ENCODE measurements at places on chromosomes 1 and 21.

DNA sequence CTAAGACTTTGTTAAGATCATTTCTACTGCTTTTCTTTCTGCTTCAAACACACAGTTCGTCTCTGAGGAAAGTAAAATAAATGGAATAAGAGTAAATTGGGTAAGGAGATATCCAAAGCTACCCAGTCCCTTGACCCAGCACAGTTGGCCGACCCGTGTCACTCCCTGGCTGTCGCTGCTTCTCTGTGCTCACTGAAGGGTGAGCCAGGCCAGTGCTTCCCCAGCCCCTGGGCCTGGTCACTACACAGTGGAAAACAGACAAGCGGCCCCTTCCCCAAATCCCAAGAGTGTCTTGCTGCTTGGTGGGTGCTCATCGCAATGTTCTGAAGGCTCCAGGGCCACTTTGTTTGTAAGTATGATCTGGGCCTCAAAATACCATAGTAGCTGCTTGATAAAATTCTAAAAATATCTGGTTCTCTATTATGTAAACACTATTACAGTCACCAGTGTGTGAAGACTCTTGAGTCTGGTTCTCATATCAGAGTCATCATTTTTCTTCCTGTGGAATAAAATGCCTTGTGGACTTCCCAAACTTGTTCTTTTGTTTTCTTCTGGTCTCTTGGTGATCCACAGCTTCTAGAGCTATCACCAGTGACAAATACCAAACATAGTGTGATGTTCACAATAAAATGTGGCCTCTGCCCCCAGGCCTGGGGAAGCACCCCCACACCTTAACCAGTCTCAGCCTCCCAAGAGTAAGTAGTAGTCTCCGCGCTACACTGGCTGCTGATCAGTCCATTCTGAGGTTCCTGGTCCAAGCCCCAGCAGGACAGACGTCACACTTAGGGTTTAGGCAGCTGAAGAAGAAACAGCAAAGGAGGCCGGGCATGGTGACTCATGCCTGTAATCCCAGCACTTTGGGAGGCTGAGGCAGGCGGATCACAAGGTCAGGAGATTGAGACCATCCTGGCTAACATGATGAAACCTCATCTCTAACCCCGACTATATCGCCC, 106.2 kb downstream of the DHRS3 start:
- DNase-seq, result no peak

DNA sequence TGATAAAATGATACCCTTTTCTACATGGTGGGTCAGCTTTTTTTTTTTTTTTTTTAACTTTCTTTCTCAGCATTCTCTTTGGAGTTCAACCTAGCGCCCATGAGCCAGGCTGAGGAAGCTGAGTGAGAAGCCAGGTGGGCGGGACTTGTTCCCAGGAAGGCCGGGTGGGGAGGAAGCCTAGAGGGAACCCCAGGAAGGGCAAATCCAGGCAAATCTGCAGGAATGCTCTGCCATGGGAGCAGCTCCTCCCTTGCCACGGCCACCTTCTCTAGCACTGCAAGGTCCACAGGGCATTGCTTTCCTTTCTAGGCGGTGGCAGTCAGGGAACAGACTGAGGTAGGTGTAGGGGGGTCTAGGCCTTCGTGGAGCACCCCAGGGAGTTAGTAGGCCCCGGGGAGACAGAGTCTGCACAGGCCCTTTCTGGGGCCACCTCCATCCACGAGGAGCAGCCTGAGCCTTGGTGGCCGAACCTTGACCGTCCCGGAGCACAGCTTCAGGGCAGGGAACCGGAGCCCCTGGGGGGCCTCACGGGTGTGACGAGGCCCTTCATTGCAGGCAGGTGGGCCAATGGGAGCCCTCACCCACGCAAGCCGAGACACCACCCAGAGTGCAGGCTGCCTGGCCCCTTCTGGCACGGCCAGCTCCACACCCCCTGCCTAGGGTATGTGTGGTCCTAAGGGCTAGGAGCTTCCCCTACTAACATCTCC, 18.2 kb upstream of the CCDC27 start:
- DNase-seq, result no peak

GRCh38 chr1:161730050-161730564, 8.8 kb downstream of the FCRLB start:
- DNase-seq, result no peak

DNA sequence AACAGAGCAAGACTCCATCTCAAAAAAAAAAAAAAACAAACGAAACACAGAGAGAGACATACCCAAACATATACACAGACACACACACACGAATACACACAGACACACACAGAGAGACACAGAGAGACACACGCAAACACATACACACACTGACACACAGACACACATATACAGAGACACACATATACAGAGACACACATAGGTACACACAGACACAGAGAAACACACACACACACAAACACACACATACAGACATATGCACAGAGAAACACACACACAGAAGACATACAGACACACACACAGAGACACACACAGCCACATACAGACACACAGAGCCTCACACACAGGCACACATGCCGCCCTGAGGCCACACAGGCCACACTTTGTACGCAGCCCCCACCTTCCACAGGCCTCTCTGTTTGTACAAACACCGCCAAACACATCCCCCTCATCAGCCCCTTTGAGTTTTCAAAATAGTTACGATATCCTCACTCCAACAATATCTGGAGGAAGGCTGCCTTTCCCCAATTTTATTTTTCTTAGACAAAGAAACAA, 57.5 kb upstream of the ABCG1 start:
- DNase-seq, result no peak

DNA sequence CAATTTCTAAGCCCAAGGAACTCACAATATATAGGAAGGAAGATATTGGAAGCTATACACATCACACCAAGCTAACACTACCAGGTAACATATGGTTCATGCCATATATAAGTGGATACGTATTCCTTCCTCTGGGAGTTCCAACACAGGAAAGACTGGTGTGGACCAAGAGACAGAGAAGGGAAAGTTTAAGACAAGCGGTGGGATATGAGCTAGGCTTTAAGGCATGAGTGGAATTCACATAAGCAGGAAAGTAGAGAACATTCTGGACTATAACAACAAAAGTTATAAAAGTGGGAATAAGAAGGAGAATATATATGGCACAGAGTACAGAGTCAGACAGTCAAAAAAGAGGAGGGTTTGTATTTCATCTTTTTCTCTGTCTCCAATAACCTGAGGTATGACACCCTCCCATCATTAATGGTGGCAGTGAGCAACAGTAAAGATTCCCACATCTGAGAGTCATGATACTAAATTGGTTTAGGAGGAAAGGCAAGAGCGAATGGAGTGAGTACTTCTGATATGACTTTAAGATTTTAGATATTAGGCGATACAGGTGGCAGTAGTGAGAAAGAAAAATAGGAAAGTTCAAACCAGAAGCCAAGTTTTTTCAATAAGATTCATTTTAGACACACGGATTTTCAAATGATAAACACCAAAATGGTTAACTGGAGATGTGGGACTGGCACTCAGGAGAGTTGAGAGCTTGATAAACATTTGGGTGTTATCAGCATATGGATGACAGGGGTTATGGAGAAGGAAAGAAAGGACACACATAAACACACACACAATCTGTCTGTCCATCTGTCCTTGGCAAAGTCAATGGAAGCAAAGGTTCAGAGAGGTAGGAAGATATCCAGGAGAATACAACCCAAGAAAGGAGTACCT, 87.4 kb upstream of the TTC39A start:
- DNase-seq, result no peak

DNA sequence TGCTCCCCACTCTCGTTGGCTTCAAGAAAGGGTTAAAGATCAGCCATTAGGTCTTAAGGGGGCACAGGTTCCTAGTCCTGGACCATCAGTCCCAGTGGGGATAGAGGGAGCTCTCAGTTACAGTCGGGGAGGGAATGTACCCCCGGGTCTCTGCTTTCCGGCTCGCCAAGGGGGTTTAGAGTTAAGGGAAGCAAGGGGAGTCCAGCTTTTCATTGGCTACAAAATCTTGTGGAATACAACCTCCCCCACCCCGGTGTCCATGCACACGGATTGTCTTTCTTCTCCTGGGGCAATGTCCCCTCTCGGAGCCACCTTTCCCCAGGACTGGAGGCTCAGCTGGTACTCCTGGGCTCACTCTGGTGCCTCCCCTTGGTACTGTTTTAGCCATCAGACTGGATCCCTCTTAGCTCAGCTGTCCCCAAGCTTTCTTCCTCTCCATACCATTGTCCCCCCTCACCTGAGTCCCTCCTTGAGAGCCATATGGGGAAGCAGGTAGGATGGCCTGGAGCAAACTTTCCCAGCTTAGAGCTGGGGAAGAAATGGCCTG, at the start of gene A3GALT2:
Gene A3GALT2, minus strand, starts transcription at position 480 of the 547 bp plus-strand sequence. Its CDS starts 0 bp downstream, at position 480.
- DNase-seq, result peak; percentile 11

DNA sequence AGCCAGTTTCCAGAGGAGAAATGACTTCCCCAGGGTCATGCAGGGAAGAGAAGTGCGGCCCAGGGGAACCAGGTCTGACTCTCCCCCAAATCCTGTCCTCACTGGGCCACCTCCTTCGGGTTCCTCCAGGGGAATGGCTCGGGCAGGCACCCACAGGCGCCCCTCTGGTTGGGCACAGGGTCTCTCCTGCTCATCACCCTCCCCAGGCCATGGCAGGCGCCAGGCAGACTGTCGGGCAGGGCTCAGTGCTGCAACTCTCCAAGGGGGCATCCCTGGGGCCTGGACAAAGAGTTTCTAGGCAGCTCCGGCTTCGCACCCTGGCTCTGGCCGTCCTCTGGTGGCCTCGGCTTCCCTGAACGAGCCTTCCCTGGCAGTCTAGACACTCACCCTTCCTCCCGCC, 75.6 kb downstream of the MEGF6 start:
- DNase-seq, result no peak

- DNase-seq, result peak; percentile 70
Observed at GRCh38 chr1:154975409-154976059, 1.1 kb downstream of the CKS1B start.

GRCh38 chr1:58932859-58933598, 149.2 kb upstream of the JUN start:
- DNase-seq, result no peak

DNA sequence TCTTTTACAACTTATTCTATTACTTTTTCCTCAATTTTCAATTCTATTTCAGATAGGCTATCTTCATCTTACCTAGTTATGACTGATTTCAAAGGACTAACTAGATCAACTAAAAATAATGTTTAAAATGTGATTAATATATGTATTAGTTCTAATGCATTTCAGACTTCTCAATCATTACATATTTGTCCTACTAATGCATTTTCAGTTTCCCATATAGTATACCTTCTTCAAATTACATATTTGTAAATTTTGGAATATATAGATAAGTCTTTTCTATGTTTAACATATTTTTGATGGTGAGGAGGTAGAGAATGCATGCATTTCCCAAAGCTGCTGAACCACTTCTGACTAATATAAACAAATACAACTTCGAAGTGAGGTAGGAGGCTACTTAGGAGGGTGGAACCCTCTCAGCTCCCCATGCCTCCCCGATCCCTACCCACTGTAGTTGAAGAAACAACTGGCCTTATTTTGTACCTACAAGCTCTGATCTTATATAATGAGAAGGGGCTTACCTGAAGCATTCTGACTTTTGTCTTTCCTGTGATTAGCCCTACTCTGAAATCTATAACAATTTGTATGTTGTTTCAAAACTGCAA, 1.7 kb downstream of the TRMT1L start:
- DNase-seq, result no peak

GRCh38 chr1:87333692-87334347, 5.1 kb downstream of the LMO4 start:
- no peak for DNase-seq

GRCh38 chr1:3352299-3352951, 102.0 kb upstream of the ARHGEF16 start:
- DNase-seq, result no peak

GRCh38 chr1:71296551-71297134, 215.8 kb upstream of the ZRANB2 start:
- DNase-seq, result no peak

DNA sequence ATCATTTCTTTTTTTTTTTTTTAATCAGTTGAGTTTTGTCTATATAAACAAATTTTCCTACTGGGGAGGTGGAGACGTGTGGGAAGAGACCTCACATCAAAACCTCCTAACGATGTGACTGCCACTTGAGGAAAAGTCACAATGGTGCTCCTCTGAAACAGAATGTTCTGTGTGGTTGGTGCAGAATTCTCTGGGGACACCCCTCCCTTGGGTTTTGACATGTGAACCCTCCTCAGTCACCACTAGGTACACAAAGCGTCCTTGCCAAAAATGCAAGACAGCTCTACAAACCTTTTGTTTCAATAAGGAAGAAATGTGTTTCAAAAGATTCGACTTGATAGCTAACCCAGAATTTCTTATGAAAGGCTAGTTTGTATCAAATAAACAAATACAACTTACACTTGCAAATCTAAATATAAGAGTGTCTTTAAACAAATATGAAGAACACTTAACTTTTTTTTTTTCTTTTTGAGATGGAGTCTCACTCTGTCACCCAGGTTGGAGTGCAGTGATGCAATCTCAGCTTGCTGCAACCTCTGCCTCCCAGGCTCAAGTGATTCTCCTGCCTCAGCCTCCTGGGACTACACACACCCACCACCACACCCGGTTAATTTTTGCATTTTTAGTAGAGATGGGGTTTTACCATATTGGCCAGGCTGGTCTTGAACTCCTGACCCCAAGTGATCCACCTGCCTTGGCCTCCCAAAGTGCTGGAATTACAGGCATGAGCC, 9.3 kb downstream of the SLC25A24 start:
- no peak for DNase-seq

DNA sequence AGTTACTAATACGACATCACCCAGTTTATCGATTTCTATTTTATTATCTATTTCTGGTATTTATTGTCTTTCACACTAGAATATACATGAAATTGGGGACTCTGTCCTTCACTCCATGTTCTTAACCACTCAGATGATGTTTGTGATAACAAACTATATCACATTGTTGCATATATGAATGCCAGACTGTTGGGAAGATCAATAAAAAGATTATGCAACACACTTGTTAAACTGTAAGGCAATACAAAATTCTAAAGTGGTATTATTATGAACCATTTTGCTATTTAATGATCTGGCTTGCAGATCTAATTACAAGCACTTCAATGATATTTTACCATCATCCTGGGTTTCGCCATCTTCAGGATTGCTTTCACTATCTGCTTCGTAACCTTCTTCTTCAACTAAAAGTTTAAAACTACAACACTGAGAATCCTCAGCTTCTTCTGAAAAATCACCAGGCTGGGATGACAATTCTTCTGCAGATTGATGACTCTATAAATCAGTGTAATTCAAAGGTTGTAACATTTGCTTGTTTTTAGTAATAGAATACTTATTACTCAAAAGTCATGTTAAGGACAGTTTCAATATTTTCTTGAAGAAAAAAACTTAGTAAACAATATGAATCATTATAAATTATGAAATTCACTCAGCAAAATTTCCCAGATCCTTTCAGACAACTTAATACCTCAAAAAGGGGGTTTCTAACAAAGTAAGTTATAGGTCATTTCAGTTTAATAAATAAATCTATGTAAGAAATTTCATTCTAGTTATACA, 63.9 kb downstream of the LYST start:
- no peak for DNase-seq
